Activated CD4-positive, CD25-positive, alpha-beta regulatory T cell (primary cell): ENCODE measurements at places on chromosomes 1 and 21.

GRCh38 chr1:62508187-62508758 lies 71.4 kb downstream of the USP1 start:
- DNase-seq, result no peak

DNA sequence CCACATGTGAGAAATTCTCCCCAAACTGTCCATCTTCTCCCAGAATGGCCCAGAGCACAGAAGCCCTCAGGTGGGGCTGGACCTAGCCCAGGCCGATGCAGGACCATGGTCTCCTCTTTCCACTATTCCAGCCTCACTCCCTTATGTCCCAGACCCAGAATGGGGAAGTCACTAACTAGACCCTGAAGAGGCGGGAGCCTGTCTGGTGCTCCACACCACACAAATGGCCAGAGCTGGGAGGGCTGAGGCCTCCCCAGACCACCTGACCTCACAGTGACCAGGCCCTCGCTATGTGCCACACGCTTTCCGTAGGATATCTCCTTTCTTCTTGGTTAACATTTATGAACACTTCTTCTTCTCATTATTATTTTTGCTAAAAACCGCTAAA lies 54.9 kb upstream of the EDN2 start:
- no peak for DNase-seq

GRCh38 chr1:216390956-216391355 lies 32.3 kb downstream of the USH2A start:
- DNase-seq, result no peak

GRCh38 chr1:16162163-16162822 lies 6.4 kb upstream of the EPHA2 start:
- peak; percentile 22 for DNase-seq

GRCh38 chr1:219189021-219189824 lies 15.5 kb downstream of the LYPLAL1 start:
- DNase-seq, result no peak

GRCh38 chr1:44348061-44348485 lies 7.0 kb downstream of the ERI3 start:
- no peak for DNase-seq

GRCh38 chr1:98704474-98704873 lies 43.0 kb downstream of the SNX7 start:
- no peak for DNase-seq

DNA sequence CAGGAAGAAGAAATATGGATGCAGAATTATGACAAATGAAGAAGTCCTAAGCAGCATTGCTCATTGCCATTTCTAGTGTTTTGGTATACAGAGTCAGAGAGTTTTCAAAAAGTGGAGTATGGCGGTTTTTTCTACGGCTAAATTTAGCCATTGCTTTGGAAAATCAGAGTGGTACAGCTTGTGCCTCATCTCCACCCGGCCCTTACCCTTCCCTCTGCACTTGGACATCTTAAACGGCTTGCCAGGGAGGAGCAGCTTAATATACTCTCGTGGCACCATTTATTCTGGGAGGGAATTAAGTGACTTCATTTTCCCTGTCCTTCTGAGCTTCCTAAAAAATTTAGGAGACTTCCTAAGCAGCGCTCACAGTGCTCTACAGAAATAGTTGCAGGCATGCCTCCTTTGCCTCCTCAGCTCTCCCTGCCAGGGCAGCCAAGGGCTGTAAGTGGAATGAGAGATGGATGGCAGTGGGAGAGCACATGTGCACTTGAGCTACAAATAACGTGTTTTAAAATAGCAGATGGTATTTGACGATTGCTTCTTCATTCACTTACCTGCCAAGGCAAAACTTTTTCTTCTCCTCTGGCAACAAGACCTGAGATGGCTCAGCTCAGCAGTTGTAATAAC lies 51.5 kb upstream of the VAMP3 start:
- no peak for DNase-seq

- DNase-seq, result no peak
Measured at GRCh38 chr21:38631676-38632075, 133.4 kb upstream of the ERG start.

GRCh38 chr1:234614081-234614489 lies 4.1 kb upstream of the IRF2BP2 start:
- no peak for DNase-seq

GRCh38 chr1:150263549-150263948 lies 5.3 kb downstream of the APH1A start:
- DNase-seq, result no peak

- DNase-seq, result no peak
Measured at GRCh38 chr1:246199086-246199645, 307.9 kb downstream of the SMYD3 start.

DNA sequence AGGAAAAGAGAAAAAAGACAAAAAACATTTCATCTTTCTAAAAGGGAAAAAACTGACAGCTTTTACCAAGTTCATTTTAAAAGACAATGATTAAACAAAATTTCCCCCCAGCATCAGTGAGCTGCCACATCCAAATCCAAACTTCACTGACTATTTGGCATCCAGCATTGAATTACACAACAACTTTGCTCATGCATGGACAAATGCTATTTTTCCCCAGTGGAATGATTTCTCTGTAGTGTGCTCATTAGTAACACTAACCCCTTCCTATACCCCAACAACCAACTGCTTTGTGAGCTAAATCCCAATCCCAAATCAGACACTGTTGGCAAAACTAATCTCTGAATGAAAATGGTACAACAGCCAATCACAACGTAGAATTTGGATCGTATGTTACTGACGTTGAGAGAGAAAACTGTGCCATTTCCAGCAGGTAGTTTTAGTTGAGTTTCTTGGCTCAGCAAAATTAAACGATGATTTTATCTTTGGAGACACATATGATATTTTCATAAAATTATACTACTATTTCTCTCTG lies 37.9 kb downstream of the PIK3R3 start:
- no peak for DNase-seq

DNA sequence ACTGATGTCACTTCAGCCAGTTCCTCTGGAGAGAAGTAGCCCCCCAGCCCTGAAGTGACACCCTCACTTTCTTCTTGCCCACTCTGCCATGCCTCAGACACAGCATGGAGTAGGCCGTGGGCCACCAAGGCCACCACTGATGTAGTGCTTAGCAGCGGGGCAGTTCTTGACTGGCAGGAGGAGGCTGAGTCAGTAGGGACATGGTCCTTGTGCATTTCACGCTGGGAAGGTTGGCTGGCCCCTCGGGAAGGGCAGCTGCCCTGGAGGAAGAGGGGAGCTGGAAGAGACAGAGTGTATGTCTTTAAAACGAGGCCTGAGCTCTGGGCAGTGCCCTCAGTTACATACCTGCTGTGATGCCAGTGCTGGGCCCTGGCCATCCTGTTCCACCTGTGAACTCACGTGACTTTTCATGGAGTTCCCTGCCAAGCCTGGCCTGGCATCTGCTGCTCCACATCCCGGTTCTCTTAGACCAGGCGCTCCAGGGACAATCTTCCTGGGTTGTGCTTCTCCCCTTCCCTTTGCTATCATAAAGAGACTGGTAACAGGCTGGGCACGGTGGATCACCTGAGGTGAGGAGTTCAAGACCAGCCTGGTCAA lies 158.6 kb upstream of the TMEM51 start:
- no peak for DNase-seq

DNA sequence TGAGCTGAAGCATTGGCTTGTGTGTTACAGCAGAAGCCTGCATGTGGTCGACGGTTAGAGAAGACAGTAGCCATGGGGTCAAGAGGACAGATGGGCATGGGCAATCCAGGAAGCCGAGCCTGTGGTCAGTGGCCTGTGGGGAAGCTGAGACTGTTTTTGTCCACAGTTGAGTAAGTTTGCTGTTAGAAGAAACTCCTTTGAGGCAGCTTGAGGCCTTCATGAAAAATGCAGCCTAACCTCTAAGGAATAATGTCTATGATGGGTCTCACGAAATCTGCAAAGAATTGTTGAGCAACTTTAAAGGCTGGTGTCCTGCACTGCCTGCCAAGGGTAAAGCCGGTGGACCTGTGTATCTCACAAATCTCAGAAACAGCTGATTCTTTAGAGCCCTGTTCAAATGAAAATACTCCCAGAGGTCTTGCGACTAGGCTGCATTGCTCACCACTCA lies 322.4 kb downstream of the SETD4 start:
- DNase-seq, result no peak

DNA sequence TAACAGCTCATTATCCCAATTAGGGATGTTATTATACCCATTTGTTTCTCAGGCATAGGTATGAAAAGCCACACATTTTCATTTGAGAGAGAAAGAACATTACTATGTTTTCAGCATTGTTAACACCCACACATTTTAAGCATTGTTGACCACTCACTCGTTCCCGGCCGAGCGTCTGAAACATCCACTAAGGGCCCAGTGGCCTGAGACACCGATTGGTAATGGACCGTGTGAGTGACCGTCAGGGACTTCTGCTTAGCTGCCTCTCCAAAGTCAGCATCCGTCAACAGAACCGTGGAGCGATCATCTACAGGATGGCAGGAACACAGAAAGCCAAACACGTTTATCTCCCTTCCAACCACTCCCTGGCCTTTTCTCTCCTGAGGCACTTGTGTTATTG lies 184.6 kb downstream of the PCP4 start:
- DNase-seq, result no peak

DNA sequence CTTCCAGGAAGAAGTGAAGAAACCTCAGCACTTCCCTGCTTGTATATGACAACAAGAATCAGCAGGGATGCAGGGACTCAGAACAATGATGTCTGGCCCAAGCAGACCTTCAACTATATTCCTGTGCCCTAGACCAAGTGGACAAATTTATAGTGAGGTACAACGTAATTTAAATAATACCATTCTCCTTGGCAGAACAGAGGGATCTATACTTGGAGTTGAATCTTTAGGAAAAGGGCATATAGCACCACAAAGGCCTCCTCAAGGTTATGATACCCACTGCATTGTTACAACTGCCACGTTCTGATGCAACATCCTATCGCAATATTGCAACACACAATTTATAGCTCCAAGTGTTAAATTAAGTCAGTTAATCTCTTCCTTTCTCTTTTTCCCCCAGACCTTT lies 29.1 kb upstream of the GFI1 start:
- DNase-seq, result no peak

DNA sequence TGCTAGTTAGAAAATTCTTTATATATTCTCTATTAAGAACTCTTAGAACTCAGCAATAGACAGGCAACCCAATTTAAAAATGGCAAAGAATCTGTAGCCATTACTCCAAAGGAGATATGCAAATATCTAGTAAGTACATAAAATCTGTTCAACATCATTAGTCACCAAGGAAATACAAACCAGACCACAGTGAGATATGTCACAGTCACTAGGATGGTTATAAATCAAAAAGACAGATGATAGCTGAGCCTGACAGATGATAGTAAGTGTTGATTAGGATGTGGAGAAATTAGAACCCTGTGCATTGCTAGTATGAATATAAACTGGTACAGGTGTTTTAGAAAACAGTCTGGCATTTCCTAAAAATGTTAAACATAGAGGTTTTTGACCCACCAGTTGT lies 26.6 kb downstream of the SRSF11 start:
- no peak for DNase-seq

DNA sequence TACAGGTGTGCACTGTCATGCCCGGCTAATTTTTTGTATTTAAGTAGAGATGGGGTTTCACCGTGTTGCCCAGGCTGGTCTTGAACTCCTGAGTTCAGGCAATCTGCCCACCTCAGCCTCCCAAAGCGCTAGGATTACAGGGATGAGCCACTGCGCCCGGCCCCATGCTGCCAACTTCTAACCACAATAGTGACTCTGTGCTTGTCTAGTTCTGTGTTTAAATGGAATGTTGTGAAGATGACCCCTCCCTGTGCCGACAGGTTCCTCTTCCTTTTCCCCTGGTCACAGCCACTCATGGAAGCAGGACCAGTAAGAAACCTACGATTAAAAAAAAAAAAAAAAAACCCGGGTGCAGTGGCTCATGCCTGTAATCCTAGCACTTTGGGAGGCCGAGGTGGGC lies 4.7 kb downstream of the MAP1LC3C start:
- DNase-seq, result no peak

- DNase-seq, result no peak
Measured at GRCh38 chr1:234926559-234927311, 201.9 kb downstream of the TOMM20 start.

DNA sequence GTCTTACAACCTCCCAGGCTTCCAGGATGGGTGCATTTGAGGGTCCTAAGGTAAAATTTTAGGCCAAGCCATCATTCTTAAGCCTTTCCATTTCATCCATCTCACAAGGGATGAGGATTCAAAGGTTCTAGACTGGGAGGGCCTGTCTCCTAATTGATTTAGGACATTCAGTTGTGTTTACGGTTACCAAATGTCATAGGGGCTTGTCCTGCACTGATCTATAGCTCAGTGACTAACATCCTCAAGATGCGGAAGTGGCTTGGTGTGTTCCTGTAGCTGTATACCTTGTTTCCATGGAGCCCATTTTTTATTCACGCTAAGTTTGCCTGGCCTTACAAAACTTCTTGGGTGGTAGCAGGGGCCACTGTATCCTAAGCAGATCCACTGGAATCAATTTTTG lies 52.8 kb downstream of the DUSP10 start:
- no peak for DNase-seq

- no peak for DNase-seq
Measured at GRCh38 chr1:25917996-25918395, 11.8 kb upstream of the STMN1 start.

GRCh38 chr1:161824618-161825017 lies 58.5 kb downstream of the ATF6 start:
- no peak for DNase-seq

- DNase-seq, result no peak
Measured at GRCh38 chr1:21671915-21672314, 2.8 kb upstream of the RAP1GAP start.

- no peak for DNase-seq
Measured at GRCh38 chr21:35469498-35469897, 420.4 kb upstream of the RUNX1 start.

- no peak for DNase-seq
Measured at GRCh38 chr1:186595969-186596368, 84.3 kb downstream of the PTGS2 start.

DNA sequence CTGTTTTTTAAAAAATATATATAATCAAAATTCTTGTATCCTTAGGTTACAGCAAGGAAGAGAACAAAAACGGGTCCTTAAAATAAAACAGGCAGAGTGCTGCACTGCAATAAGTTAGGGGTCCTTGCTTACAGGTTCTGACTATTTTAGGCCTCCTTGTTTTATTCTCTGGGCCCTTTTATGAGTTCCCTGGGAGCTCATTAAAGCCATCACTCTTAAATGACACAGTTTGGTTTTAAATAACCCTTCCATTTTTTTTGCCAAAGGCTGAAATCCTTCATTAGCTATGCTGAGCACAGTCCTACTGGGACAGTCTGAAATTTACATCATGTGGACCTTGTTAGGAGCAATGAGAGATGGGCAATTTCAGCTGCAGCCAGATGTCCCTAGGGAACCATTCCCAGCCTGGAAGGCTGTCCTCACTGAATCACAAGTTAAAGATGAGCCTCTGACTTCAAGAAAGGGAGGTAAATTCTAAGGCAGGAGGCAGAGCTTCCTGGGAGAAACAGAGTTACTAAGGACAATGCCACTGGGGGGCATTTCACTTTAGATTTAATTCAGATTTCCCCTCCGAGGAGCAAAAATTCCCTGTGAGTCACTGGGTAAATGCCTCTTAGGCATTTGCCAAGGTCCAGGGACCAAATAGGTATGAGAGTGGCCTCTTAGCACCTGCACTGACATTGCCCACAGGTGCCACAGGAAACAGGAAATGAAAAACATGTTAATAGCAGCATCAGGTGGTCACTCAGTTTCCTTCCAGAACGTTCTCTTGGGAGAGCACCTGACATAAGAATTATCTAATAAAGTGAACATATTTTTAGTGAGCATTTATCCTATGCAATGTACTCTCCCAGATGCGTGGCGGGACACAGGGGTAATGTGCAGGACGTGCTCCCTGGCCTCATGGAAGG lies 3.8 kb upstream of the MUL1 start:
- no peak for DNase-seq
